ENCODE measurements at places on chromosomes 12 and 14.

- DNase-seq: no peak
Observed at GRCh38 chr14:51540364-51540763, 111.3 kb upstream of the FRMD6 start.

GRCh38 chr12:101051901-101052550 lies 158.0 kb downstream of the SLC5A8 start:
- peak; percentile 40 for DNase-seq

- peak; percentile 68 for DNase-seq
Observed at GRCh38 chr12:6430124-6430989, 14.4 kb upstream of the CD27 start.

- DNase-seq: no peak
Observed at GRCh38 chr12:81123611-81124010, 45.7 kb downstream of the ACSS3 start.

DNA sequence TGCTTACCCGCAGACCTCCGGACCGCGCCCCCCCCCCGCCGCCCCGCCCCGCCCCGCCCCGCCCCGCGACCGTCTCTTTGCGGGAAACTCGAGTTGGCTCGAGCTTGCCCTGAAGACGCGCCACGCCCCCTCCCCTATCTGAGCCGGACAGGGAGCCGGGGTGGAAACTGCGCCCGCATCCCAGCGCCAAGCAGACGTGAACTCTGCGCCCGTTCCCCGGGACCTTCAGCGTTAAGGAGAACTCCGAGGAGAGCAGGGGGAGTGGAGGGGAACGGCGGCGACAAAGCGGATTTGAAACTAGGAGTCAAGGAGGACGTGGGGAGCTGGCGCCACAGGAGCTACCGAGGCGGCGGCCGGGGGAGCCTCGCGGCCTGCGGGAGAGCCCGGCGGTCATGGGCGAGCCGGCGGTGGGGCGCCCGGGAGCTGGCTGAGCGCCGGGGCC lies at the start of gene KCNK13:
KCNK13 (plus strand) TSS at position 310 of the 442 bp plus-strand sequence. CDS start 212 bp downstream, outside the sequence.
- no peak for DNase-seq

DNA sequence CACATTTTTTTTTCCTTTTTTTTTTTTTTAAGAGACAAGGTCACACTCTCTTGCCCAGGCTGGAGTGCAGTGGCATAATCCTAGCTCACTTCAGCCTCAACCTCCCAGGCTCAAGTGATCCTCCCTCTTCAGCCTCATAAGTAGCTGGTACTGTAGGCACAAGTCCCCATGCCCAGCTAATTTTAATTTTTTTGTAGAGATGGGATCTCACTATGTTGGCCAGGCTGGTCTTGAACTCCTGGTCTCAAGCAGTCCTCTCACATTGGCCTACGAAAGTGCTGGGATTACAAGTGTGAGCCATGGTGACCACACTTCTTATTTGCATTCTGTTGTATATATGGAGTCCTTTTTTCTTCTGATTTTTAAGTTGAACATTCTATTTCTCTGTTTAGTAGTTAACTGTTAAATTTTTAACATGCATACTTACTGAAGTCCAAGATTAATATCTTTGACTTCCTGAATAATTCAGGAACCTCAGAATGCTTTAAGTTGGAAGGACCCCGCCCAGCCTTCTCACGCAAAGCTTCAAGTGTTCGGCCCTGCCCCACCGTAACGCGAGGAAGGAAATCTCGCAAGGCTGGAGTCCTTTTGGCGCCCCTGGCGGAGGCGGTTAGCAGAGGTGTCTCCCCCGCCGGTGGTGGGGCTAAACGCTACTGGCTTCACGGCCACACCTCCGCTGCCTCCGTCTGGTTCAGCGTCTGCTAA lies 21.6 kb downstream of the SPATS2 start:
- no peak for DNase-seq

DNA sequence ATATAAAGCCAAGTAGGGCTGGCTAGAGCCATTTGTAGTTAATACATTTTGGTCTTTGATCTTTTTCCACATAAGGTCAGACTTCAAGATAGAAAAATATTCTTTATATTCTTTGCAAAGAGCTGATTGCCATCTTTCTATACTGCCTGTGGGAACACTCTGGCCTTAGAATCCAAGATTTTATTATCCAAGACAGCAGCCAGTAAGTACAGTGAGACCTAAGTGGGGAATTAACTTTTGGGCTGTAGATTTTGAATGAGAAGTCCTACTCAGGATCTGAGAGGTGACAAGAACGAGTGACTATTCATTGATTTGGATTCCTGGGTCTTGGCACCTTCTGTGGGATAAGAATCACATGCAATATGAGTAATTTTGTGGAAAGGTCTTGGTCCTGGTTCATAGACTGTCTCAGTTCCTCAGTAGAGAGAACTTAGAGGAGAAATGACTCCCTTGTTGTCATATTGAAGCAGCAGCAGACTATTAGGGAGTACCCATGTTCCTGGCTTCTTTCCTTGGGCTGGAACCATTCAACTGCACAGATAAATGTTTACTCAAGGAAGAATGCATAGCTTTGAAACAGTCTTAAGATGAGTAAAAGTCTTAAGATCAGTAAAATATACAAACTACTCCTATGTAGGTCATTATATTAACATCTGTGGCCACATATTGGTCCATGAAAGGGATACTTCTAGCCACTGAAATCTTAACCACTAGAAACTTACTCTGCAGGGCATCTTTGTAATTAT lies 353.8 kb downstream of the RAD51B start:
- DNase-seq: no peak

GRCh38 chr14:95471476-95471875 lies 45.0 kb downstream of the SYNE3 start:
- DNase-seq: no peak

DNA sequence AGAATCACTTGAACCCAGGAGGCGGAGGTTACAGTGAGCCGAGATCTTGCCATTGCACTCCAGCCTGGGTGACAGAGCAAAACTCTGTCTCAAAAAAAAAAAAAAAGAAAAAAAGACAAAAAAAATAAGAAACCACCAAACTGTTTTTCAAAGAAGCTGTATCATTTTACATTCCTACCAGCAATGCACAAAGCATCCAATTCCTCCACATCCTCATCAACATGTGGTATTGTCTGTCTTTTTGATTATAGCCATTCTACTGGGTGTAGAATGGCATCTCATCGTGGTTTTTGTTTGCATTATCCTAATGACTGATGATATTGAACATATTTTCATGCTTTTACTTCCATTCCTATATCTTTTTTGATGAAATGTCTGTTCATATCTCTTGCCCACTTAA lies 36.2 kb upstream of the GNG2 start:
- DNase-seq: no peak

DNA sequence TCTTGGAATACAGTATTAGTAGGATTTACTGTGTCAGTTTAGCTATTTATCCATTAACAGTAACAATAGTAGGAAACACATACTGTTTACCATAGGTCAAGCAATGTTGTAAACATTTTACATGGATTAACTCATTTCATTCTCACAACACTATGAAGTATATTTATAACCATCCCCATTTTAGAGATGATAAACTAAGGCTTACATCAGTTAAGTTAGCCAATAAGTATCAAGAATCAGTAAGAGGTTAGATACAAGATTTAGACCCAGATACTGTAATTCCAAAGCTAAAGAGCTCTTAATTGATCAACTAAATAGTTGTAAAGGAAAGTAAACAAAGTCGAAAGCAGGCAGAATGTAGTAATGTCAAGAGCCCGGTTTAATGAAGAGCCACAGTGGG lies 1.1 kb downstream of the SYNJ2BP start:
- no peak for DNase-seq

DNA sequence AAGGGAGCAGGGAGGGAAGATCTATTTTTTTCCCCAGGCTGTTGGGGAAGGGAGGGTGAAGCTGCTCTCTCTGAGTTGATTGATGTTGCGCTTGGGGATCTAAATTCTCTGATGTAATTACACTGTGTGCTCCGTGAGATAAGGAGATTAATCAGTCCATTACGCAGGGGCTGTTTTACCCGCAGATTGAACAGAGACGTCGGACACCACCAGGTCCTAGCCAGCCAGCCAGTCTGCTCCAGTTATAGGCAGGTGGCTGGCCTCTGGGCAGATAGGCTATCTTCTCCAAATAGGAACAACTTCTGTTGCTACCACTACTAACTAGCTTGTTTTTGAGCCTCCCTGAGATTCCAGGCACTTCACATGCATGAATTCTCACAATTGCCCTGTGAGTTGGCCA lies 91.1 kb downstream of the SRRM4 start:
- DNase-seq: no peak

- no peak for DNase-seq
Observed at GRCh38 chr14:100065111-100065871, at the start of gene EVL. Gene EVL, plus strand, starts transcription at chr14:100065422. Its CDS starts 79 bp downstream, at chr14:100065501.

DNA sequence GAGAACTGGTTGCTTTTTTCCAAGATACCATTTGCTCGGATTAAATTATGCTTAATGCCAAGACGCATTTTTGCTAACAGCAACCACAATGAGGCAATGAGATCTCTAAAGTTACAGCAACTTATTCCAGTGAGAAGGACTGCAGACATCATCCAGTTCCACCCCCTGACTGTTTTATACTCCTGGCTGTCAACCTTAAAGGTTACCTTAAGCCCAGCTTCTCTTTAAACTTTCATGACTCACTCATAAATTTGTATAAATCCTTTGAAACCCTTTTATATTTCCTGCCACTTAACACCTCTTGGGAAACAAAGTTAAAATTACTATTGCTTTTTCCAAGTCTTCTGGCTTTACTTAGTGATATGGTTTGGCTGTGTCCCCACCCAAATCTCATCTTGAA lies 80.2 kb downstream of the TMTC1 start:
- no peak for DNase-seq

GRCh38 chr12:122880668-122881067 lies 15.3 kb downstream of the VPS37B start:
- no peak for DNase-seq

DNA sequence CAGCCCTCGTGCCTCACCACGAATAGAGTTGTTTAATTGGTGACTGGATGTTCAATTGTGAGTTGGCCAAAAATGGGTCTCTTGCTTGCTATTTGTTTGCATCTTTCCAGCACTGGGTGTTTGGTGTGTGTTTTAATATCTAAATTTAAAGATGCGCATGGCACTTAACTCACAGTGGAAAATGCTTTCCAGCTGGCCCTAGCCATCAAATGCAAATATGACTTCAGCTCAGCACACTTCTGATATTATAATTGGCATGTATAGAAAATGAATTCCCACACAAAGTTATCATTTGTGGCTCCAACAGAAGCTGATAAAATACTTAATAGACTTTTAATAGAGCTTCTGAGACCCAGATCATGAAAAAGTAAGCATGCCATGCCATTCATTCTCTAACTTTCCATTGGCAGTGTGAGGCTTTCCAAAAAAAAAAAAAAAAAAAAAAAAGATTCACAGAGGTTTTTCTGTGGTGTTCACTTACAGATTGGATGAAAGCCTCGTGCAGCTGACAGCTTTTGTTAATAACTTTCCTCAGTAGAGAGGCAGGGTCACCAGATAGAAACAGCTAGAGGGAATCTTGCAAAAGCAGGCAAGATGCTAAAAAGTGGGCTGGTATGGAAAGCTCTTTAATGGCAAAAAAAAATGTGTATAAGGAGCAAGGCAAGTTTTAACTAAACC lies 425.2 kb downstream of the GALC start:
- no peak for DNase-seq

DNA sequence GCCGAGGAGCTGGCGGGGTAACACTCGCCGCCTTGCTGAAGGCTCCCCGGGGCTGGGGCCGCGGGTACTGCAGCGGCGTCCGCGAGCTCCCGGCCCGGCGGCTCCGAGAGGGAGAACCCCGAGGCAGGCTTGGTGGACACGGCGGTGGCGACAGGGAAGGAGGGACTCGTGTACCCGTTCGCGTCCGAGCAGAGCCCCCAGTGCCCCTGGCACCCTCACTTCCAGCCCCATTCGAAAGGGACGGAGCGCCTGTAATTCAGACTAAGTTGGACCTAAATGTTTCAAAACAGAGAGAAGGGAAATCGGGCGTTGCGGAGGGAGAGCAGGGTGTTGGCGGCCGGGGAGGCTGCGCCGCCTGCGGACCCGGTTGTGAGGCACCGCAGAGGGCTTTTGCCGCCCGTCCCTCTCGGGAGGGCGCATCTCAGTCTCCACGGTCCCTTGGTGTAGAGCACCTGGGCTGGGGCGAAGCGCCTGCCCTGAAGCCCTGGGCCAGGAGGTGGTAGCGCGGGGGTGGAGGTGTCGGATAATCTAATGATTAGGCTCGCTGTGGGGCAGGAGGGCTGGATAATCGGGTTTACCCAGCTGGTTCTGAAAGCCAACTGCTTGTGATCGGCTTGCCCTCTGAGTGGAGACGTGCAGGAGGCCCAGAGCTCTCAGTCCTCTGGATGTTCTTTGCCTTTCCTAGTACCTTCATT lies 771 bp downstream of the DAAM1 start:
- DNase-seq: no peak

GRCh38 chr12:78226763-78227162 lies 396.1 kb downstream of the NAV3 start:
- no peak for DNase-seq

DNA sequence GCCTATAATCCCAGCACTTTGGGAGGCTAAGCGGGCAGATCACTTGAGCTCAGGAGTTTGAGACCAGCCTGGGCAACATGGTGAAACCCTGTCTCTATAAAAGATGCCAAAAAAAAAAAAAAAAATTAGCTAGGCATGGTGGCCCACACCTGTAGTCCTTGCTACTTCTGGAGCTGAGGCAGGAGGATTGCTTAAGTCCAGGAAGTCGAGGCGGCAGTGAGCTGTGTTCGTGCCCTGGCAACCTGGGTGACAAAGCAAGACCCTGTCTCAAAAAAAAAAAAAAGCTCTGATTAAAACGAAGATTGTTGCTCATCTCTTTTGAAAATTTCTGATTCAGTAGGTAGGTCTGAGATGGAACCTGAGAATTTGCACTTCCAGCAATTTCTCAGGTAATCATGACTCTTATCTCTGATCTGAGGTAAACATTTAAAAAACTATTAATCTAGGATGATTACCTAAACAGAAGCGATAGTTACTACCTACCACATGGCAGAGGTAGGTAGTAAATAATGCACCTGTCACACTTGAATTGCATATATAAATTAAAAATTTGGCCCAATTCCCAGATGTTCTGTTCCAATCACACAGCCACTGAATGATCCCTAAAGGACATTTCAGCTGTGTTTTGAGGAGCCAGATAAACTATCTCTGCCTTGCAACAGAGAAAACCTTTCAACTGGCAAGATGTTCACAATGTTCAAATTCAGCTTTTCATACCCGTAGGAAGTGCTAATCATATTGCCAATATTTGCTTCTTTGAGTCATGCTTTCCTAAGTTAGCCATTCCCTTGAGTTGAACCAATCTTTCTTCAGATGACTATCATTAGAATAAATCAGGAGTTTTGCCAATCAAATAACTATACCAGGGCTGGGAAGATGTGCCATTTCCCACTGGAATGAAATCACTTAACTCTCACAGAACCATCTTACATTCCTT lies 4.2 kb upstream of the TEP1 start:
- no peak for DNase-seq

DNA sequence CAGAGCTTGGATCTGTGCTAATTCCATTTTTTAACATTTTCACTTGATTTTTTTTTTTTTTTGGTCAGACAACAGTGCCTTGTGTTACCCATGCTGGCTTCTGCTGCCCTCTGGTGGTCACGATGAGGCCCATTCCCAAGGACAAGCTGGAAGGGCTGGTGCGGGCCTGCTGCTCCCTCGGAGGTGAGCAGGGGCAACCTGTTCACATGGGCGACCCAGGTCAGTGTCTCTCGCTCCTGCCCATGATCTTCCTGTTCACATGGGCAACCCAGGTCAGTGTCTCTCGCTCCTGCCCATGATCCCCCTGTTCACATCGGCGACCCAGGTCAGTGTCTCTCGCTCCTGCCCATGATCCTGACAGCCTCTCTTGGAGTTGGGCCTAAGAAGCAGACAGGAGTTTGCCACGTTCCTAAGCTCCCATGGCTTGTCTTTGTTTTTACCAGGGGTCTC lies 59.4 kb downstream of the DGLUCY start:
- DNase-seq: peak; percentile 69

GRCh38 chr14:94394581-94395207 lies 6.3 kb upstream of the SERPINA1 start:
- DNase-seq: no peak

- DNase-seq: no peak
Observed at GRCh38 chr14:100340423-100340813, 17.3 kb downstream of the SLC25A47 start.

Data from H54 (cell line).